ENCODE measurements at places on chromosomes 6 and 20.

DNA sequence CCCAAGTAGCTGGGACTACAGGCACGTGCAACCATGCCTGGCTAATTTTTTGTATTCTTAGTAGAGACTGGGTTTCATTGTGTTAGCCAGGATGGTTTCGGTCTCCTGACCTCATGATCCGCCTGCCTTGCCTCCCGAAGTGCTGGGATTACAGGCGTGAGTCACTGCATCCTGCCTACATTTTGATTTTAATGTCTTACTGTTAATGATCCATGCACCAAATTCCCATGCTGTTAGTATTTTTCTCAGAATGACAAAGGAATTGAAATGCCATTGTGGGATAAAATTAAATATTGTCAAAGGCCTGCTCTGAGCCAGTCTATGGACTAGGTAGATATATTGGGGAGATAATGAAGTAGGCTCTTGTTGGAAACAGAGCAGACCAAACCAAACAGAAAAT lies 28.2 kb downstream of the CBFA2T2 start:
- DNase-seq = no peak

DNA sequence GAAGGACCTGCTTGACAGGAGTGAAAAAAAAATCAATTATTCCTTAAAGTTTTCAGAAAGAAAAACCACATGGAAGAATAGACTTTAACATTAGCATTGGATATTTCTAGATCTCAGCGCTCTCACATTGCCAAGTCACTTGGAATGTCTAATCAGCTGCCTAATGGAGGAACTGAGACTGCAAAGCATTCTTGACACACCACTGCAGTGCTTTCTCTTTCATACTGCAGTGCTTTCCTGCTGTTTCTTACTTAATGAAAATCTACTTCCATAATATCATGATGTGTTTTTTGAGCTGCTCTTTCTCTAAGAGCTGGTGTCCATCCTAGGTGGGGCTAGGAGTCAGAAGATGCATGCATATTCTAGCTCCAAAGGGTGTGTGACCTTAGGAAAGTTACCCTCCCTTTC lies 20.4 kb upstream of the MCM3 start:
- peak; percentile 82 for DNase-seq

GRCh38 chr6:25172819-25173218 lies 106.4 kb upstream of the CARMIL1 start:
- no peak for DNase-seq

DNA sequence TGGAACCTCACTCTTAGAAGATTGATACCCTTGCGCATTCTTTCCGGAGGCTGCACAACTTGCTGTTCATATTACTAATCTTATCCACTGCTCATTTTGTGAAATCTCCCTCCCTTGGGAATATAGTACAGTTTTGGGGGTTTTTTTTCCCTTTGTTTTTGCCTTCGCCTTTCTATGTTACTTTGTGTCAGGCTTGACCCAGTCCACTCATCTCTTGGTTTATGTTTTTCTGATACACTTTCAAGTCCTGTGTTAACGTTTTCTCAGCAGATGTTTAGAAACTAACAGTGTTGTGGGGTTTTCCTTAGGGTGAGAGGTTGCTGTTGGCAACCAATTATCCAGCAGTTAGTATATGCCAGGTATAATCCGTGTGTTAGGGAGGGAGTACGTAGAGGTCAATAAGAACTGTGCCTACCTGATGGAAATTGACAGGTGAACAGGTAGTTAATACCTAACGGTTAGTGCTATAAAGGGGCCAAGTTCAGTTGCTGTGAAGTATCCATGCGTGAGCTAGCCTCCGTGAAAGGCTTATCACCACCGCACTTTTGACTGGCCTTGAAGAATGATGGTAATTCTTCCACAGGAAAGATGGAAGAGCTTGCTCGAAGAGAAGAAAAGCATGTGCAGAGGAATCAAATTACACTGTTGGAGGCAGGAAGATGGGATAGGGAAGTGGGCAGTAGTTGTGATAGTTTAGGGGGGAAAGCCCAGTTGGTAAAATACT lies 1.4 kb downstream of the NFYA start:
- peak; percentile 76 for DNase-seq

DNA sequence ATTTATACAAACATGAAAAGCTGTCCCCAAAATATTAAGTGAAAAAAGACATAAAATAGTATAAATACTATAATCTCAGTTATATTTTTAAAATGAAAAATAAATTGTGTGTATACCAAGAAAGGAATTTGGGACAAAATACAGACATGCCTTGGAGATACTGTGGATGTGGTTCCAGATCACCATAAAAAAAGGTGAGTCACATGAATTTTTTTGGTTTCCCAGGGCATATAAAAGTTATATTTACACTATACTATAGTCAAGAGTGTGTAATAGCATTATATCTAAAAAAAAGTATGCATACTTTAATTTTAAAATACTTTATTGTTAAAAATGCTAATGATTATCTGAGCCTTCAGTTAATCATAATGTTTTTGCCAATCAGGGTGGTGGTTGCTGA lies 17.4 kb upstream of the SDHAF4 start:
- no peak for DNase-seq

DNA sequence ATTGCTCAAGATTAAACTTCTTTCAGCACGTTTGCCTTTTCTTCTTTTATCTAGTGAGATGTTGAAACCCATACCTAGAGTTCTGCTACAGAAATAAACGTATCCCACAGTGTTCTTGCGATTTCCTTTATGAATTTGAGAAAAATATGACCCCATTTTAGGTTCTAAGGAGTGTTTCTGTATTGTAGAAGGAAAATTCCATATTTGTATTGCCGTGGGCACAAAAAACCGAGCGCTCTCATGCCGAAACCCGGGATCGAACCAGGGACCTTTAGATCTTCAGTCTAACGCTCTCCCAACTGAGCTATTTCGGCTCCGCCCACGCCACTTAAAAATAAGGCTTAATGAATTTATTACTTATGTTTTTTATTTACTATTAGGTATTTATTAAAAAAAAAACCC lies 23.7 kb downstream of the ZNF311 start:
- DNase-seq = peak; percentile 96
